ENCODE measurements at places on chromosomes 1 and 21. TPM values are rescaled to one million over a fixed set of nuclear protein-coding genes. Genes with fewer than 3 reads are reported as not detected.

DNA sequence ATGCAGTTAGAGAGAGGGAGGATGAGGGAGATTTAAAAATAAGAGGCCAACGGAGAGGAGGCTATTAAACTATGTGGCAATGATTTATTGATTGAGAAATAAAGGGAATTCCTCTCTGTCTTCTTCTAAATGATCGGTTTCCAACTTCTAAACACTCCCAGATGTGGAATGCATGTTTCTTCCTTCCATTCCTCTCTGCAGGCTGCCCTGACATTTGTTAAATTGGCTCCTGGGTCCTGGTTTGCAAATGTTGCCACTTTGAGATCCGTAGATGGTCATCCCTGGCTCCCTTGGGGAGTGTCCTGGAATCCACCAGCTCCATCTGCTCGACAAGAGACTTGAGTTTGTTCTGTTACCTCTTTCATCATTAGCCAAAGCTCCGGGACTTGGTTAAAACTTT lies 10.3 kb upstream of the C1orf198 start:
- peaks cover 16% of the 10 kb centered on the region for H3K27me3 ChIP-seq
- no peaks in the 10 kb centered on the region for H3K4me1 ChIP-seq
- no peaks in the 10 kb centered on the region for H3K36me3 ChIP-seq
- no peak overlapping the region for H3K27ac ChIP-seq
- DNase-seq, result no peak

- no peak overlapping the region for H3K4me3 ChIP-seq
- H3K4me1 ChIP-seq, result no peaks in the 10 kb centered on the region
- DNase-seq, result no peak
- H3K27ac ChIP-seq, result no peak overlapping the region
- no peaks in the 10 kb centered on the region for H3K27me3 ChIP-seq
These were observed 369.9 kb downstream of the SETD4 start for GRCh38 chr21:35690436-35690835.

GRCh38 chr21:35882791-35883240 lies 177.5 kb downstream of the SETD4 start:
- no peaks in the 10 kb centered on the region for H3K4me1 ChIP-seq
- H3K27me3 ChIP-seq, result peaks cover 3% of the 10 kb centered on the region
- H3K36me3 ChIP-seq, result no peaks in the 10 kb centered on the region
- DNase-seq, result no peak
- no peak overlapping the region for H3K4me3 ChIP-seq
- H3K27ac ChIP-seq, result no peak overlapping the region

DNA sequence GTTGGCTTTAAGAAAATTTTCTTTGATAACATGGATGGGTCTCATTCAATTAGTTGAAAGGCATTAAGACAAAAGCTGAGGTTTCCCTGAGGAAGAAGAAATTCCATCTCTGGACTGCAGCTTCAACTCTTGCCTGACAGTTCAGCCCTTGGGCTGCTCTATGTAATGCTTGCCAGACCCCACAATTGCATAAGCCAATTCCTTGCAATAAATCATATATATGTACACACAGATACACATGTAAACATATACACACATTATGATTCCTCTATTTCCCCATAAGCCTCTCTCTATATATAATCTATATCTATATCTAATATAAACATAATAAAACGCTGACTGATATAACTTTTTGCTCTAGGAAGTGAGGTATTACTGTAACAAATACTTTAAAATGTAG lies 301.5 kb upstream of the PRMT6 start:
- no peaks in the 10 kb centered on the region for H3K36me3 ChIP-seq
- no peaks in the 10 kb centered on the region for H3K27me3 ChIP-seq

The SPATA21 gene
- total RNA-seq, result not detected

The SSX2IP gene
- total RNA-seq, result 10.3 TPM

The AURKAIP1 gene
- 61.7 TPM for total RNA-seq

The FAM78B gene
- total RNA-seq, result 0.46 TPM

The MYOG gene
- total RNA-seq, result not detected

- no peak overlapping the region for H3K27ac ChIP-seq
- peaks cover 15% of the 10 kb centered on the region for H3K4me1 ChIP-seq
- DNase-seq, result no peak
- H3K4me3 ChIP-seq, result no peak overlapping the region
- H3K36me3 ChIP-seq, result no peaks in the 10 kb centered on the region
- H3K27me3 ChIP-seq, result no peaks in the 10 kb centered on the region
These were observed 117.1 kb upstream of the IPO9 start for GRCh38 chr1:201711811-201712210.

DNA sequence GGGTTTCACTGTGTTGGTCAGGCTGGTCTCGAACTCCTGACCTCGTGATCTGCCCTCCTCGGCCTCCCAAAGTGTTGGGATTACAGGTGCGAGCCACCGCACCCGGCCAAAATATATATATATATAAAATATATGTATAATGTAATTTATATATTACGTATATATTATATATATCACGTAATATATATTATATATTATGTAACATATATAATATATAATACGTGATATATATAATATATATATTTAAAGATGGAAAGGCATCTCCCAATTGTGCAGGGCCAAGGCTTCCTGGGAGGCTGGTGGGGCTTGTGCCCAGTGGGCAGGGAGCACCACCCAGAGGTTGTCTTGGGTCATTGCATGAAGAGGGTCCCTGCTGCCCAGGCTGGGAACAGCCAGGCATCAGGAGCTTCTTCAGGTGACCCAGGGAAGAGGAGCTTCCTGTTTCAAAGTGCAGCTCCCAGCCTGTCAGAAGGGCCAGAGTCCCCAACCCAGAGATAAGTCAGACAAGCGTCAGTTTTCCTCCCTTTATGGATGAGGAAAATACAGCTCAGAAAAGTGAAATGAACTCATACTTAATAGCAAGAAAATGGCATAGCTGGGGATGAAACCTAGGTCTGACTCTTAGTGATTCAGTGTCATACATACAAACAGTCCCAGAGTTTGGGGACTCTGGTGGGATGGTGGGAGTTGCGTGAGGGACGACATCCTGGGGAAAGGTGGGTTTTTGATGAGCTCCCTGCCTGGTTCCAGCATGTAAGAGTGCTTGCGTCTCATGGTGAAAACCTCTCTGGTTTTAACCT lies 12.0 kb downstream of the UBE2Q1 start:
- H3K27ac ChIP-seq, result no peak overlapping the region
- no peaks in the 10 kb centered on the region for H3K4me1 ChIP-seq
- peaks cover 16% of the 10 kb centered on the region for H3K36me3 ChIP-seq
- no peaks in the 10 kb centered on the region for H3K27me3 ChIP-seq

DNA sequence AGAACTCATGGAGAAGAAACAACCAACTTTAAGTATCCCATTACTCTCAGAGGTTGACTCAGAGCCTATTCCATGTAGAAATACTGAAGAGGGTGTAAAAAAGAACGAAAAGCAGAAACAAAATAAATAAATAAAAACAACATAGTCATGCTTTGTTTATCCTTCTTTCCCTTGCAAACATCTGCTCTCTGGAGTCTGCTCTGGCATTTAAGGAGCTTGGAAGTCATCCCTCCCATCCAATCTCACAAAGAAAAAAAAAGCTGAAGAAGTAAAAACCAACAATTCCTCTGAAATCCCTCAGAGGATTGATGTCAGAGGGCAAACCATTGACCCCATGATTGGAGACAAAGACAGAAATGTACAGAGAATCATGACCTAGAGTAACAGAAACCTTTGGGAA lies 302.6 kb upstream of the GREM2 start:
- no peak for DNase-seq
- H3K4me1 ChIP-seq, result no peaks in the 10 kb centered on the region
- H3K4me3 ChIP-seq, result no peak overlapping the region
- H3K36me3 ChIP-seq, result no peaks in the 10 kb centered on the region

Measured in B cell (primary cell).